Sciatic nerve (tissue), 2 donors: ENCODE measurements at places on chromosomes 1 and 21.

DNA sequence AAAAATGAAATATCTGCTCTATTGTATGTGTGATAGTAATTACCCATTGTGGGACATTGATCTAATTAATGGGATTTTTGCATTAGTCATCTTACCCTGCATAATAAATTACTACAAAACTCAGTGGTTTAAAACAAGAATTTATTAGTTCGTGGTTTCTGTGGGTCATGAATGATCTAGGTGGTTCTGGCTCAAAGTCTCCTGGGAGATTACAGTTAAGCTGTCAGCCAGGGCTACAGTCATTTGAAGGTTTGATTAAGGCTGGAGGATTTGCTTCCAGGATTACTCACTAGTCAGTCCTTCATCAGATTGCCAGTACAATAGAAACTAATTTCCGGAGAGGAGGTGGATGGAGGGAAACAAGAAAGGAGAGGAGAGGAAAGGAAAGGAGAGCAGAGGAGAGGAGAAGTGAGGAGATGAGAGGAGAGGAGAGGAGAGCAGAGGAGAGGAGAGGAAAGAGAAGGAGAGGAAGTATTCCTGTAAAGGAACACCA is 60.4 kb upstream of the TNFSF4 start:
- DNase-seq = no peak

DNA sequence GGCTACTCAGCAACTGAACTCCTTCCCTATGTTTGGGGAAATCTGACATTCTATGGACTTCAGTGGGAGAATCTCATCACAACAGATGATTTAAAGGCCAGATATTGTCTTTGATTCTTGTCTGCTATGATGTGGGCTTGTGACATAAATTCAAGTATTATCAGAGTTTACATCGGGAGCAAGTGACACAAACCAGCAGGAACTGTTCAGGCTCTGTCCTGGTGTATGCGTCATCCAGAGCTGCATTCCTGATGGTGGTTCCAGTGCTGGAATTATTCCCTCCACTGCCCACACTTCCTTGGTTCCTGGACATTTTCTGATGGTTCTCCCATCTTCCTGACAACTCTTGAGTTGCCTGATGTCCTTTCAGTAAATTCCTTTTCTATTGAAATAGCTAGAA is 10.8 kb upstream of the LSM10 start:
- no peak for DNase-seq

DNA sequence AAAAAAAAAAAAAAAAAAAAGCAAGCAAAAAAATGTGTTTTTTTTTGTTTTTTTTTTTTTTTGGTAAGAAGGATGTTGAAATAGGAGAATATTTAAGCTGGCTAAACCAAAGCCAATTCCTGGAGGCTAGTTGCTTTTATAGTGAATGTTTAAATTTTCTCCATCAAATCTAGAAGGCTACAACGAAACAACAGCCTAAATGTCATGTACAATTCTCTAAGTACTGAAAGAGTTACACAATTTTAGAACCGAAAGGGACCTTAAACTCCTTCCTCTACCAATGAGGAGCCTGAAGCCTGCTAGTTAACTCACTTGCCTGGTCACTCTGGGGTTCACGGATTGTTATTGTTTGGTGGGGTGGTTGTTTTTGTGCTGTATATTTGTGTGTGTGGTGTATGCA is 3.5 kb downstream of the WLS start:
- no peak for DNase-seq

DNA sequence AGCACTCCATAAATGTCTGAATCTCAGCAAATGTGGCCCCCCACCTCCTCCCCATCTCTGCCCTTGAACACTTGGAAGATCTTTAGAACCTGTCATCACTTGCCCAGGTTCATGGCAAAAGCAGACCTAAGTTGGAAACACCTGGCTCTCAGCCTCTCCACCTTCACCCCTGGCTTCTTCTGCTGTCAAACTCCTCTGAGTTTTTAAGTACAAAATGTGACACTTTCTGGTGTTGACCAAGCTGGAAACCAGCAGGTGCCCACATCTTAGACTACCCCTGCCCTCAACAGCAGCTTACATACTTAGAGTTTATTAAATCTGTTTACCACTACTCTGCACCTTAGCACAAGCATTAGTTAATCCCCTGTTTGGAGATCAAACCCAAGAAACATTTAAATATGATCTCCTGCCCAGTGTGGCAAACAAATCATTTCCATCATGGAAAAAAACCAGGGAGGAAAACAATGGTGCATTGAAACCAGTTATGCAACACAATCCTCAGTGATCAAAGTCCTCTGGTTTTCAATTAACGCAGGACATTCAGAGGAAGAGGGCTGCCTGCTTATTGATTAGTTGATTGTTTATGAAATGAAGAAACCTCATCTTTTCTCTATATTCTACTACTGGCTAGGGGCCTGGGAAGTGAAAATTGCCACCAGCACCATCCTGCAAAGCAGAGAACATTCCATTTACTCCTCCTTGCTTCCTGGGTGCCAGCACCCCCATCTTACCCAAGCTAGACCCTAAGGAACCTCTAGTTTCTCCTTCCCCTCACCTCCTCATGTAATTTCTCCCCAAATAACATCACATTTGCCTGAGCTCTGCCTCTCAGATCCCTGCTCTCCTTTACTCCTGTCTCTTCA is 139.4 kb upstream of the RAB4A start:
- no peak for DNase-seq

- DNase-seq = peak; percentile 86
These were observed 14.1 kb upstream of the NUAK2 start for GRCh38 chr1:205335692-205336091.

GRCh38 chr1:204409836-204410687 is 1.6 kb downstream of the PPP1R15B start:
- no peak for DNase-seq

GRCh38 chr1:160024195-160024905 is 7.4 kb downstream of the PIGM start:
- DNase-seq = no peak
